Breast epithelium (tissue), 4 donors: ENCODE measurements at places on chromosomes 5 and 9.

- no peak for DNase-seq
Observed at GRCh38 chr5:16570121-16570815, 46.5 kb downstream of the RETREG1 start.

- DNase-seq: no peak
Observed at GRCh38 chr5:55134053-55134722, 25.8 kb upstream of the GPX8 start.

DNA sequence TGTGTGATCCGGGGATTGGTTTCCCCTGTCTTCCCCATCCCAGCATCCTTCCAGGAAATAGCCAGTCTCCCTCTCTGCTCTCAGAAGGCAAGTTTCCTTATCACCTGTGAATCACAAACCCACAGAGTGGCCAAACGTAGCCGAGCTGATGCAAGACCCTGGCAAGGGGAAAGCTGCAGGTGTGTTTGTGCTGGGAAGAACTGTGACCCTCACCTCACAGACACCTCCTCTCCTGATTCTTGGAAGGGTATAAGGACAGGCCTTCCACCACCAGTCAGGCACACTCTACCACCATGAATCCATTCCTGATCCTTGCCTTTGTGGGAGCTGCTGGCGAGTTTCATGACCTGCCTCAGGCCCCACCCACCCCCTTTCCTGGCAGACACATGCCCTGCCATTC, at the start of gene PRSS3:
TSS of gene PRSS3 (plus strand) at position 281 of the 400 bp plus-strand sequence. CDS start at position 294, 13 bp downstream.
- DNase-seq: no peak

- no peak for DNase-seq
Observed at GRCh38 chr5:119400245-119400644, 44.4 kb downstream of the TNFAIP8 start.

- no peak for DNase-seq
Observed at GRCh38 chr5:142737179-142737578, 33.0 kb upstream of the ARHGAP26 start.

DNA sequence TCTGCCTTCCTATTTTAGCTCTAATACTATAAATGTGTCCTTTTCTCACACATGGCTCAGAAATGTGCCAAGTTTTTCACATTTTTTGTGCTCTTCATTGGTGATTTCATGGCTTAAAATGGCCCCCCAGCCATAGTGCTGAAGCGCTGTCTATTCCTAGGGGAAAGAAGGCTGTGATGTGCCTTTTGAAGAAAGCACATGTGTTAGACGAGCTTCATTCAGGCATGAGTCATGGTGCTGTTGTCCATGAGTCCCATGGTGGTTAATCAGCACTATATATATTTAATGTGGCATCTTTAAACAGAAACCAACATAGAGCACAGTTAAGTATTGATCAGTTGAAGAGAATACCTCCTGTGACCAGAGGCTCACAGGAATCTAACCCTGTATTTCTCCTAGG, 55.8 kb downstream of the PDE8B start:
- no peak for DNase-seq

DNA sequence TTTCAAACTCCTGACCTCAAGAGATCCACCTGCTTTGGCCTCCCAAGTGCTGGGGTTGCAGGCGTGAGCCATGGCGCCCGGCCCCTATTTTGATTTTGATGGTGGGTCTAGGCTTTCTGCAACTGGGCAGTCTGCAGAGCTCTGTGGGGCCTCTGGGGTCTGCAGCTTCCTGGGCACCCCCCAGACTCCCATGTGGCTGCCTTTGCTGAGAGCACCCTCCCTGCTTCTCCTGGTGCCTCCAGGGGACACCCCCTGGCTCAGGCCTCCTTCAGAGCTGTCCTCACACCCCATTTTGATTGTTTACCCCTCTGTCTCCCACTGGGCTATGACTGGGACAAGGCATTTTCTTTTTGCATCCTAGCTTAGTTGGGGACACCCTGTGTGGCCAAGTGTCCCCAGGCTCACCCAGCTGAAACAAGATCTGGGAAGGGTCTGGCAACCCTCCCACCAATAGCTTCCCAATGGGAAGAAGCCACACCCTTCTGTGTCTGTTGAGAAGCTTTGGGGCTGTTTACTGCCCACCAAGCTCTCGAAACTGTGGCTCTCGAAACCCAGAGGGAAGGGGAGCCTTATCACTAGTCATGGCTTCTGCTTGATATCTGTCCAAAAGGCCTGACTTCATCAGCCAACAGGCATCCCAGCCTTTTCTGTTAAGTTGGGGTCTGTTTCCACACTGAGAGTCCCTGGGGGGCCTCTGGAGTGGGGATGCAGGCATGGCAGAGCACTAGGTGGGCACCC, 204.4 kb upstream of the IER5L start:
- no peak for DNase-seq

GRCh38 chr5:102418531-102418930, 80.3 kb downstream of the SLCO6A1 start:
- no peak for DNase-seq

GRCh38 chr9:974031-974995, 2.1 kb upstream of the DMRT3 start:
- DNase-seq: no peak

DNA sequence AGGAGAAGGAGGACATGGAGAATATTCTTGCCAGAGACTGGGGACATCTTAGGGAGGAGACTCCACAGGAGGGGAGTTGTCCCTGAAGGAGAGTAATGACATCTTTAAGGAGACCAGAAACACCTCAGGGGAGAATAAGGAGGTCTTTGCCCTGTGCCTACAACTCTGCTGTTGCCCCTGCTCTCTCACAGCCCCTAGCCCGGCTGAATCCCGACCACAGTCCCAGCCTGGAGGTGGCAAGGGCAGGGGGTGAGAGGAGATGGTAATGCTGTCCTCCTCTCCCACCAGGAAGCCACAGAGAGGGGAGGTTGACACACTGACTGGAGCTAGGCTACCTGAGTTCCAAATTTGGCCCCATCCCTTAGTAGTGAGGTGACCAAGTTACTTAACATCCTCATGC, 30.2 kb upstream of the ENHO start:
- DNase-seq: no peak

GRCh38 chr5:160774666-160775315, 77.2 kb downstream of the ATP10B start:
- no peak for DNase-seq

DNA sequence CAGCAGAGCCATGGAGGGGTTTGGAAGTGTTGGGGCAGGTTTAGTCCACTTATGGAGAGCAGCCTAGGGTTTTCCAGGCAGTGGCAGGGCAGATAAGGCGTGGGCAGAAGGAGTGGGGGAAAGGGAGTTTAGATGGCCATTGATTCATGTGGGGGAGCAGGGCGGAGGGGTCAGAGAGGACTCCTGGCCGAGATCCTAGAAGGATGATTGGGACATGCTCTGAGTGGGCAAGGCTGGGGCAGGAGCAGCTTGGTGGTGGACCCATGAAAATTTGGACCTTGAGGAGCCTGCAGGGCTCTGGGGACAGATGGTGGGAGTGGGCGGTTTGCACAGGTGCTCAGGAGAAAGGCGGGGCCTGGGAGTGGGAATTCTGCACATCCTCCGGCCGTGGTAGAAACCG, 18.1 kb upstream of the TOR2A start:
- no peak for DNase-seq

DNA sequence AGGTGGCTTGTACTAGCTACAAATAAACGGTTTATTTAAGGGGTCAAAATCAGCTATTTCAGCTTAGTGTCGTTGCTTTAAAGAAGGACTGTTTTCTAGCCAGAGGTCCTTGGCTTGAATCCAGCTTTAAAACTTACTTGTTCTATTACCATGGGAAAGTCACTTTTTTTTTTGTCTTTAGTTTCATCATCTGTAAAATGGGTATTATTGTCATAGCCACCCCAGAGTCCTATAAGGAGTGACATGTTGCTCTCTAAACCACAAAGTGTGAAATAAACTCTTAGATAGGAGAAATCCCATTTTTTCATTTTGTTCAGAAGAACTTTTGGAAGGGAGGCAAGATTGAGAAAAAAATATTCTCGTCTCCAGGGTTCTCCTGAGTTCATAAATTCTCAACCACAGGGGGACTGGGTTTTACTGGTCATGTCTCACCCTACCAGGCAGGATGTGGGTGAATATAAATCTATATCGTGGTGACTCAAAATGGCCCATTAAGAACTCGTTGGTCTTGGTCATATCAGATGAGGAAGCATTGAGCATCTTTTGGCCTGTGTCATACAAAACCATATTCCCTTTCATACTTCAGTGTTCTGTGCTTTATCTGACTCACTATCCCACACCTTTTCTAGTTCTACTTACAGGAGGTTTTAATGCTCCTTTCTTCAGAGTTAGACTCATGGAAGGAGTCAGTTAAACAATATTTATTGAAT, 202.7 kb upstream of the NR3C1 start:
- no peak for DNase-seq

DNA sequence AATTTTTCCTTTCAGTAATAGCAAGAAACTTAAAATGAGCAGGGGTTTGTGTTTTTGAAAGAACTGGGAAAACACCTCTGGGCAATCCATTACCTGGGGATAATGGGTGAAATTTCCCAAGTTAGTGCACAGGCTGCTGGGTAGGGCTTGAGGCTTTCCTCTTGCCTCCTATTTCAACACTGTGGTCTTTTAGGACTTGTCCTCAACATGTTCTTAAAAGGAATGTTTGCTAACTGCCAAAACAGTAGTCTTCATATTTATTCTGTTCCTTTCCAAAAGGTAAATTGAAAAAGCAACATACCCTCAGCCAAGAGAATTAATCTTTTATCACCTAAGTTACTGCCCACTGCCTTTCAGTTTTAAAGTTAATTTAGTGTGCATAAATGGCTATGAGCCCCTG, 158.3 kb upstream of the CCDC152 start:
- no peak for DNase-seq

DNA sequence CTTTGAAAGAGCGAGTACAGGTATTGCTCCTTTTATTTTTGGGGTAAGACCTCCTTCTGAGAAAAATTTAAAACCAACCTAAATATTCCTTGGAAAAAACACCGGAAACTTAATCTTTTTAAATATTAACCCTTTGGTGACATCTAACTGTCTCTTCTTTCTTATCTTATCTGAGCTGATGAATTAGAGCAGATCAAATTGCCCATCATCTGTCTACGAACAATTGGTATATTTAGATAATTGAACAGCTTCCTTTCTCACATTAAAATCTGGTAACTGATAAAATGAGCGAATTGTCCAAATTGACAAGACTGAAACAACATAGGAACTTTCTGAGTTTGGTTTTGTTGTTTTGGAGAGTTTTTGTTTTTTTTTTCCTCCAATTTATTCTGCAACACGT, 2.0 kb downstream of the ISL1 start:
- DNase-seq: no peak

- DNase-seq: no peak
Observed at GRCh38 chr5:6236858-6237481, 141.4 kb downstream of the MED10 start.

DNA sequence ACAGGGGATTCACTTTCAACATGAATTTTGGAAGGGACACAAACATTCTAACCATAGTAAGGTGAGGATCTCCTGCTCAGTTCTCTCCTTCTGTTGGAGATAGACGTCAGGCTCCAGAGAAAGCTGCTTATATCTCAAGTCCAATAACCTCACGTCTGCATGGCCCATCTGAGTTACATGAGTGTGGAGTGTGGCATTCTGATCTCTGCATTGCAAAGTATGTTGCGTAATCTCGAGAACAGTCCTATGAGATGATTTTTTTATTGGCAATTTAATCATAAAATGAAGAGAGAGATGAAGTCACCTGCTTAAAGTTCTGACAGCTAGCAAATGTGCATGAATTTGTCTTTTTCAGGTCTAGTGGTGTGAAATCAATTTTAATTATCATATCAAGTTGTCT, 118.8 kb downstream of the SLC12A2 start:
- DNase-seq: no peak

DNA sequence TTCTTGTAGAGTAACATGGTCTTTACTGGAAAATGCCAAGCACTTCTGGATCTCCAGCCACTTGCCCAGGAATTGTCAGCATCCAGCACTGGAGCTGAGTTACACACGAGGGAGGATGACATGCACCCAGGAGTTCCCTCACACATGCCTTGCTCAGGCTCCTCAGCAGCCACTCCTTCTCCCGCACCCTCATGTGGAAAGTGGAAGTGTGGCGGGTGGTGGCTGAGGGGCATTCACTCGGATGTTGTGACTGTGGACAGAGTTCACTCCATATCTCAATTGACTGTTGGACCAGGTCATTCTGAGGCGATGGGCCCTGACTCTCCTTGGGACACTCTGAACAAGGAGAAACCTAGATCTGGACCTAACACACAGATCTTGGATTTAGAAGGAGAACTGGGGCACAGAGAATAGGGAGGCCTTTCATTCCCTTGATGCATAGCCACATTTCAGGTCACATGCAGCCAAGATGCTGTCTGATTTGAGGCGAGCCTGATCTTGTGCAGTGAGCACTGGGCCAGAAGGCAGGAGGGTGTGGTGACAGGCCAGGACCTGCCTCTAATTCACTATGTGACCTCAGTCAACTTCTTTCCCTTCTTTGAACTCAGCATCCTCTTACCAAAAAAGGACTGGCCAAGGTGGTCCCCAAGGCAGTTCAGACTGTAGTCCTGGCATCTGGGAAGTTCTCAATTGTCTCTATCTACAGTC, 62.1 kb downstream of the CYSTM1 start:
- no peak for DNase-seq

DNA sequence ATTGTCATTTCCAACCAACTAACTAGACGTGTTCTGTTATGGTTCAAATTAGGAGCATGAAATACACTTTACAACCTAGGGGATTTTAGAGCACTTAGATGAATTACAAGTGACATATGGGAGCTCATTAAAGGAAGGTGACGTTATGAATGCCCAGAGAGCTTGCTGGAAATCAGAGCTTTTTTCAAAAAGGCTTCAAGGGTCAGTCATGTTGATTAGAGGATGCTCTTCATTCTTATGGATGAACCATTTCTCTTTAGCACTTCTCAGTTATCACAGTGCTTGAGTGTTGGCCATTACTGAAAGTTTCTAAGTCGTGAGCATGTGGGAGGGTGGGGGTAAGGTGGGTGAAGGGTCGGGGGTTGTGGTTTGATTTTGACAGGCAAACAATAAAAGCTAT, 1245.5 kb upstream of the DMAC1 start:
- DNase-seq: no peak

DNA sequence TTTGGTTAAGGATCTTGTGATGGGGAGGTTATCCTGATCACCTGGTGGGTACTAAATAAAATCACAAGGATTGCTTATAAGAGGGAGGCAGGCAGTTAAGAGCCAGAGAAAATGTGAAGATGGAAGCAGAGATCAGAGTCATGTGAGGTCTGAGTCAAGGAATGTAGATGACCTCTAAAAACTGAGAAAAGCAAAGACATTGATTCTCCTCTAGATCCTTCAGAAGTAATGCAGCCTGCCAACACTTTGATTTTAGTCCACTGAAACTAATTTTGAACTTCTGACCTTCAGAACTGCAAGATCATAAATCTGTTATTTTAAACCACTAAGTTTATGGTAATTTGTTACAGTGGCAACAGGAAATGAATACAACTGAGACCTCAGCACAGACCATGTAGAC, 499.0 kb downstream of the GADD45G start:
- no peak for DNase-seq
